ENCODE measurements at places on chromosomes 6 and 20.

DNA sequence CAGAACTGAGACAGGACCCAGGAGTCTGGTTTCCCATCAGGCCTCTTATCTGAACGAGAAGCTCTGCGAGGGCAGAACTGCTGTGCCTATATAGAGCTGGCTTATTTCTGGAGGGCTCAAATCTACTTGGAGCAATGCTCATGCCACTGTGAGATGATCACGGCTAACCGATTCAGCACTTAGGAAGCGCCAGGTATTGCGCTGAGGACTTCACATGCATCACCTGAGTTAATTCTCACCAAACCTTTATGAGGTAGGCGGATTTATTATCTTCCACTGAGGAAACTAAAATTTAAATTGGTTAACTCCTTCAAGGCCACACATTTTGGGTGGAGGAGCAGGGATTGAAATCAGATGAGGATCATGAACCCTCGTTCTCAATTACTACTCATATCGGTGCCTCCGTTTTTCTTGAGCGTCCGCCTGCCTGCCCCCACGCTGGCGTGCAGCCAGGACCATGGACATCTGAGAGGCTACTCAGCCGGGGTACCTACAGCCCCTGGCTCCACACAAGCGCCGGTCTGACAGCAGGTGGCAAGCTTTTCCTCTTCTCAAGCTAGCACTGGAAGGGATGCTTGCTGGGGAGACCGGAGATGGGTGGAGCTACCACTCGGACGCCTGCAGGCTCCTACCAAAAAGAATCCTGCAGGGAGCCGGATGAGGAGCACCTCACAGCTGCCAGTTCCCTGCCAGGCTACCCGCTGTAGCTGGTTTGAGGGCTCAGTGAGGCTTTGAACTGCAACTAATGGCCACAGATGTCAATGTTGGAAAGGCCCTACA lies 1.0 kb upstream of the PCIF1 start:
- peak; percentile 82 for DNase-seq

GRCh38 chr6:12635813-12636212 lies 80.8 kb upstream of the PHACTR1 start:
- peak; percentile 54 for DNase-seq

DNA sequence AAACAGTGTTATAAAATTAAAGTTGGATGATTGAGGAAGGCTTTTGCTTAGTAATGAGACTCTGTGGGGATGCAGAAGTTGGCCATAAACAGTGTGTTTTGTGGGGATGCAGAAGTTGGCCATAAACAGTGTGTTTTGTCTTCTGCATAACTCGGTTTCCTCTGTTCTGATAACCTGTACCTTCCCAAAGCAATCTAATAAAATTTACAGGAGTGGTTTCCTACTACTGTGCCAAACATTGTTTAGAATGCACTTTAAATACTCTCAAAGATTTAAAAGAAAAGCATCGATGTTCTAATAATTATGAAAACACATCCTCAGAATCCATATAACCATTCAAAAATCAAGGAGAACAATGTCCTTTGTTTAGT lies 36.9 kb upstream of the SIRT5 start:
- DNase-seq: no peak

DNA sequence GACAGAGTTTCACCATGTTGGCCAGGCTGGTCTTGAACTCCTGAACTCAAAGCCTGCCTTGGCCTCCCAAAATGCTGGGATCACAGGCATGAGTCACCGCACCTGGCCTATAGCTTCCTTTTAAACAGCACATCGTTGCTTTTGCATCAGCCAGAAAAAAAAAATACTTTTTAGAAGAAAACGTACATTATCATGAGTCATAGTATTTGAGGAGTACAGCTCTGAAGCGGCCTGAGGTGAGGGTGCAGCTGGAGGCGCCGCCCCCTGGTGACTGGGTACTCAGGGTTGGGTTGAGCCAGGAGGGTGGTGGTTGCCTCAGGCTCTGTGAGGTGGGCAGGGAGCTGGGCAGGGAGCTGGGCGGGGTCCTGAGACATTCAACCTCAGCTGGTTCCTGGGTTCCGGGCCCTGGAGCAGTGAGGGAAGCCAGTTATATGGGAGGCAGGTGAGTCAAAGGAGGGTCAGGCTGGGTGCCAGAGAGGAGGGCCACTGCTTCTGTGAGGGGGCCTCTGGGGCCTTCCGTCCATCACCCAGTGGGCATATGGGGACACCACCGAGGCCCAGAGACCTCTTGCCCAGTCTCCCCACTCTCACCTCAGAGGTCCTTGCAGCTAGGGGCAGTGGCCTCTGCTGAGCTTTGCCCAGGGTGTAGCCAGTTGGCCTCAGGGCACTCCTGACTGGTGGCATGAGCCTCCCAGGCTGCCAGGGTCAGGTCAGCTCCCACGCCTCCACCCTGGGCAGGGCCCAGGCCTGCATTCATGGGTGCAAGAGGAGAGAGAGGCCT lies 11.7 kb upstream of the ID1 start:
- peak; percentile 80 for DNase-seq
